ENCODE measurements at places on chromosomes 13 and 19. TPM values are rescaled to one million over a fixed set of nuclear protein-coding genes. Genes with fewer than 3 reads are reported as not detected.

MEF2B gene
- 295 TPM for total RNA-seq

C19orf85 gene
- total RNA-seq, result not detected

PRSS57 gene
- total RNA-seq, result not detected

DNA sequence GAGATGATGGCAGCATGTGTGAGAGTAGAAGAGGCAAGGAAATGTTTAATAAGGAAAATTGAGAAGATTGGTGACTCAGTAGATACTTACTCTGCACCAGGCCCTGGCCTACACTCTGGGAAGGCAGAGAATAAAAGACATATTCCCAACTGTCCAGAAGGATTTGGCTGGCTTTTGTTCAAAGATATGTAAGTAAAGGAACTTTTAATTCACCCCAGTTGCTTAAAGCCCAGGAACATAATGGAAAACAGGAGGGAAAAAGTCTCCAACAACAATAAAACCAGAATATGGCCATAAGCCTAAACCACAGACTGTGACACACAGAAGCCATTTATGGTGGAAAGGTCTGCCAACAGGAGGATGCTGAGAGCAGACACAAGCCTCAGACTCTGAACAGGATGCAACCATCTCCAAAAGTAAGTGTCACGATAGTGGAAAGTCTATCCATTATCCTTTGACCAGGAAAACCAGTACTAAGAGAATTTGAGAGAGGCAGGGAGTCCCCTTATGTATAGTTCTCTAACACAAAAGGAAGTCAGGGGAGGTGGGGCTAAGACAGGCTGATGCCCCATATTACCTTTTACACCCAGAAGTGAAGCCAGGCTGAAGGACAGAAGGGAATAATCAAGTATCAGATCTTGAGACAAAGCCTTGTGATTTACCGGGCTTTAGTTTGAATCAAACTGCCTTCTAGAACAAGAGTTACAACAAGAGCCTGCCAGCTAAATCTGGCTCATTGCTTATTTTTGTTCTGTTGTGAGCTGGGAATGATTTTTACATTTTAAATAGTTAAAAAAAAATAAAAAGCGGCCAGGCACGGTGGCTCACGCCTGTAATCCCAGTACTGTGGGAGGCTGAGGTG is 169.5 kb upstream of the STARD13 start:
- DNase-seq, result no peak

DNA sequence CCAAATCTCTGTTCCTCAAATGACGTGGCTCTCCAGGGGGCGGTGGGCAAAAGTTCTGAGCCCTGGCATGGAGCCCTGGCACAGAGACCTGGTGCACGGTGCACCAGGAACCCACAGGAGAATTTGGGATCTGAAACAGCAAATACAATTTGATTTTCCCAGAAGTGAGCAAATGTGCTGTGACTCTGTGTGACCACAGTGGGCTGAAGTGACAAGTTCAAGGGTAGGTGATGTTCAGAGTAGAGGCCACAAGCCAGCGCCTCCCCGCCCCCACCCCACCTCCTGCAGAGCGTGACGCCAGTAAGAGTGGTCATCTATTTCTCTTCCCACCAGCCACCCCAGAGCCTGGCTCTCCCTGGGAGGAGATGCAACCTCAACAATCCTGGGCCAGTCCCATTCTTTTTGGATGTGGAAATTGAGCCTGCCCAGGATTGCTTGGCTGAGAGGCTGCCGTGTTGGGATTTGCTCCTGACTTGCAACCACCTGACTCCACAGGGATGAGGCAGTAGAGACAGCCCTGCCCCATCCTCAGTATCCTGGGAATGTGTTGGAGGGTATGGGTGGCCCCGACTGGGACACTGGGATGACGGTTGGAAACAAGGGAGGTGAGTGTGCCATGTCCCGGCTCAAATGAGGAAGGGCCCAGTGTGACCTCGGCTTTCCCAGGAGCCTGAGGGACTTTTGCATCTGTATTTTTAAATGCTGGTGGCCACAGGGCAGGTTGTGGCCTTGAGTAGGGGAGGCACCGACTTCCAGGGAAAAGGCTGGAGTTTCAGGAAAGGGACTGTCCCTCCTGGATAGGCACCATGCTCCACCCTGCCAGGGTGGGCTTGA is 11.1 kb upstream of the BCL3 start:
- DNase-seq, result no peak

- no peak for DNase-seq
These were observed 19.3 kb downstream of the CEACAM1 start for GRCh38 chr19:42508892-42509444.

DNA sequence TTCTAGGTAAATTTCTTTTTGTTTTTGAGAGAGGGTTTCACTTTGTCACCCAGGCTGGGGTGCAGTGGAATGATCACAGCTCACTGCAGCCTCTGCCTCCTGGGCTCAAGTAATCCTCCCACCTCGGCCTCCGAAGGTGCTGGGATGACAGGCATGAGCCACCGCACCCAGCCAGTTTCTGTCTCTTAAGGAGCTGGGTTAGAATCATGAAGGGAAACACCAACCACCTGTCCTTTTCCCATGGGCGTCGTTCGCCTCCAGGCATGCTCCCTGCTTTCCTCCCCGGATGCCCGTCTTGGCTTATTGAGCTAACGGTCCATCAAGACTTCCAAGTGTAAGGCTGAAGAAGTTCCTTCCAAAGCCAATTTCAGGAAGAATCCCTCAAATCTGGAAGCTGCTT is 85.9 kb downstream of the SOX1 start:
- DNase-seq, result no peak

Measured in OCI-LY7 (cell line).